ENCODE measurements at places on chromosomes 7 and 10. TPM values are rescaled to one million over a fixed set of nuclear protein-coding genes. Genes with fewer than 3 reads are reported as not detected.

The PON1 gene
- total RNA-seq, result not detected

- peak; percentile 81 for DNase-seq
These were observed 6.3 kb upstream of the LIPF start for GRCh38 chr10:88657901-88658300.

The PRDX3 gene
- total RNA-seq, result 84.6 TPM

The UPK3BL2 gene
- 1.3 TPM for total RNA-seq

DNA sequence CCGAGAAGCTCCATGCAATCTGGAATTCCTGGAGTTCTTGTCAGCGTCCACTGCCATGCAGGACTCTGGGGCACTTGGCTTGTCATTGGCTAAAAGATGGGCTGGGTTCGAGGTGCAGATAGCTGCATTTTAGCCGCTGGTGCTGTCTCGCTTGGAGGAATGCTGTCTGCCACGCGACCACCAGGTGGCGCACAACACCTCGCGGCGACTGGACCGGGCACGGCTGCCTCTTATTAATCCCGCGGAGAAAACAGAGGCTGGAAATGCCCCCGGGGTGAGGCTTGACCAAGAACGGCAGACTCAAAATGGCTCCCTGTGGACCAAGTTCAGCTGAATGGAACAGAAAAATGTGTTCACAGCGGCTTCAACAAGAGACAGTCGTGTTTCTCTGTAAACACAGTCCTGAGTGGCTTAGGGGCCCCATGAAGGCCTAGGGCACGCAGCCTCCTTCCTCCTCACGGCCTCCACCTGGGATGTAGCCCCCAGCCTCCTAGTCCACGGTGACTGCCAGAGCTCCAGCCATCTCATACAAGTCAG is 46.2 kb downstream of the AOC1 start:
- peak; percentile 46 for DNase-seq

DNA sequence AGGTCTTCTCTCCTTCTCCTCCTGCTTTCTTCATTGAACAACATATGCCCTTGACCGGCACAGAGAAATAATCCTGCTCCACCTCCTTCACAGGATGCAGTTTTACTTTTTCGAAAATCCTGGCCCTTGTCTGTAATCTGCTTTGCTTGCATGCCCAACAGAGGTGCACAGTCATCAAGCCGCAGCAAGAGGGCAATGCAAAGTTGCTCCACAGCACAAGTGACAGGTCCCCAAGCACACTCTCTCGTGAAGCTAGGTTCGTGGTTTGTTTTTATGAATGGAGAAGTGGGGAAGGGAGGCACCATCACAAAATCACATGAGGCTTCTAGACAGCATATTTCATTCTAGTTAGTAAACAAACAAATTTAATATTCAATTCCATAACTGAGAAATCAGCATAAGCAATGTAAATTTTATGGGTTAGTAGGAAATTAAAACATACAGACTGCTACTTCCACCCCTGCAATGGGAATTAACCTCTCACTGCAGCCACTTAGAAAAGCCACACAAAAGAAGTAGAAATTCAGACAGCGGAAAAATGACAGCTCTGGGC is 178.8 kb downstream of the TPK1 start:
- no peak for DNase-seq

GRCh38 chr10:93437086-93437945 is 44.8 kb downstream of the MYOF start:
- DNase-seq, result peak; percentile 97

The HMX3 gene
- not detected for total RNA-seq

DNA sequence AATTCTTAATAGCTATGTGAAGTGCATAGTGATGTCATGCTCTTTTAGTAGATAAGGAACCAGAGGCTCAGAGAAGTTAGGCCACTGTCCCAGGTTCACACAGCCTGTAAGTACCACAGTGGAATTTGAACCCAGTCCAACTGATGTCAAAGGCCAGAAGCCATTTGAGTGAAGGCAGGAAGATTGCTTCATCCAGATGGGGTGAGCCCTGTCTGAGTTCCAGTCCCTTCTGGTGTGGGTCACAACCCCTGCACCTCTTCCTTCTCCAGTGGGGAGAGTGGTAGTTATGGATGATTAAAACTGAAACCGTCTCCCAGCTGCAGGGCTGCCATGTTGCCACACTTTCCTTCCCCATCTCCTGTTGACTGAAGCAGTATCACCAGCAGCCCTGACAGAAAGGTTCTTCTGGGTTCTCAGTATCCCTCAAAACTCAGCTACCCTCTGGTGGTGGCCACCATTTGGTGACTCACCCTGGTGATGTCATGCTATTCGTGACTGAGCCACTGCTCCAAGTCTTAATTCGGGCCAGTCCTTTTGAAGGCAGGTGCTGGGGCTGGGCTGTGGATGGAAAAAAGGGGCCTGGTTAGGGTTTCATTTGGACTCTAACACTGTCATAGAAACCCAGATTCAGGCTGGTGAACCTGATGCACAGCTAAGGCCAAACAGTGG is 1.5 kb upstream of the C10orf95 start:
- DNase-seq, result peak; percentile 56

The MMRN2 gene
- 11.5 TPM for total RNA-seq

- peak; percentile 41 for DNase-seq
These were observed 99.4 kb downstream of the CCDC3 start for GRCh38 chr10:12902135-12902572.

GRCh38 chr10:27530477-27530876 is 26.4 kb downstream of the RAB18 start:
- DNase-seq, result no peak

DNA sequence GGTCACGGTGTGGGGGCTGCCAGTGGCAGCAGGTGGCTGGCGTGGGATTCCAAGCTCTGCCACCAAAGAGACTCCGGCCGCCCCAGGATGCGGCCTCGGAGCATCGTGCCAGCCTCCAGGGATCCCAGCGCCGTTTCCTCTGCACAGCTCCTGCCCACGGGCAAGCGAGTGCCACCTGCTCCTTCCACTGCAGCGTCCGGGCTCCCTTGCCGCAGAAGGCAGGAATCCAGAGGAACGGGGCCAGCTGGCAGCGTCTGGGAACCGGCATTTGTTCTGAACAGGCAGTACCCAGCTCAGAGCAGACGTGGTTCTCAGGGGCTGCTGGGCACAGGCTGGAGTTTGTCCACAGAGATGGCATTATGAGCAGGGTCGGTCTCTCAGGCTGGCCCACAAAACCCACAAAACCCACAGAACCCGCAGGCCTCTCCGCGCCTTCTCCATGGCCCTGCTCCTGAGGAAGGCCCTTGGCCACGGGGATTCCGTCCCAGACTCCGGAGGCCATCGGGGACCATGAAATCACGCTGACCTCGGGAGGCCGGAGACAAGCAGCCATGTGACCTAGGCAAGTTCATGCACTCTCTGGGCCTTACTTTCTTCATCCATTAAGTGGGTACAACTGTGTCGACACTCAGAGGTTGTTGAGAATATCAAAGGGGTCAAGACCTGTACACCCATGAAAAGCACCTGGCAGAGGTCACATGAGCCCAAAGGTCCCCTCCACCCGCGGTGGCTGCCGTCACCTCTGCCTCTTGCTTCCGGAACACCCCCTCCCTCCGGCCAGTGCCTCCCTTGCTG is 72.1 kb upstream of the TNRC18 start:
- peak; percentile 50 for DNase-seq

GRCh38 chr7:91348711-91349110 is 84.5 kb downstream of the FZD1 start:
- no peak for DNase-seq

The ADCY1 gene
- total RNA-seq, result 3.5 TPM

The IFRD1 gene
- total RNA-seq, result 76.2 TPM

The IDI2 gene
- not detected for total RNA-seq

GRCh38 chr10:71031603-71032002 is 143.2 kb upstream of the PCBD1 start:
- DNase-seq, result no peak

DNA sequence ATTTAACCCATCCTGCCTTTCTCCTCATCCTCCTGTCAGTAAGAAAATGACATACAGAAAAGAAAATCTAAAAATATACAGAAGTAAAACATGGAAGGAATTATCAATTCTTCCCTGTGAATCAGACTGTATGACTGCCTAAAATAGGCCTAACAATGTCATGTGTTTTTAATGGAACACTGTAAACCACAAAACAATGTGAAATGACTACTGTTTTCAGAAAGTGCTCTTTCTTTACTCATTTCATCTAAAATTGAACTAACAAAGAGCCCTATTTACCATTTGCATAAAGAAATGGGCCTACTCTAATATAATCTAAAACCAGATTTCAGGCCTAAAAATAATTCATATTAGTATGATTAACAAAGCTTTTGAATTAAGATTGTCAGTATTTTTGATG is 35.7 kb downstream of the SEMA3E start:
- no peak for DNase-seq

GRCh38 chr7:155685070-155685790 is 40.8 kb downstream of the RBM33 start:
- no peak for DNase-seq

DNA sequence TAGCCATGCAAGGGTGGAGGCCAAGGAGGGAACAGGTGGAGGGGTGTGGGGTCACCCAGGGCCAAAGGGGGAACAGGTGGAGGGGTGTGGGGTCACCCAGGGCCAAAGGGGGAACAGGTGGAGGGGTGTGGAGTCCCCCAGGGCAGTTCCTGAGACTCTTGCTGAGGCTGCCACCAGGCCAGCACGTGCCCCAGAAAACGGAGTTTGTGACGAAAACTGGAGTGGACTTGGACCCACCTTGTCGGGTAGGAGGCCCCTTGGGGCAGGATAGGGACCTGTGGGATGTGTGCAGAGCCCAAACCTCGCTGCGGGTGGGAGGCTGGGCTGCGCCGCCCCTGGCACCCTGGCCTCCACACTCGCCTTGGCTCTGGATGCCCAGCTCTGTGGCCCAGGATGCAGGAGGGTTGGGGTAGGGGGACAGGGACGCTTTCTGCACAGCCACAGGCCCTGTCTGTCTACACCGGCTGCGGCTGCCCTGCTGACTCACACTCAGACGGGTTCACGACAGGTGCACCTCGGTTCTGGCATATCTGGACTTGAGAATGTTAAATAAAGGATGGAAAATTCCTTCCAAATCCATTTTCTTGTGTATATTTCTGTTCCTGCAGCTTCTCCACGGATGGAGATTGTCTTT is 562 bp upstream of the ADGRA1 start:
- no peak for DNase-seq

The NEUROD6 gene
- total RNA-seq, result not detected

GRCh38 chr10:117159390-117159789 is 21.3 kb upstream of the VAX1 start:
- no peak for DNase-seq

DNA sequence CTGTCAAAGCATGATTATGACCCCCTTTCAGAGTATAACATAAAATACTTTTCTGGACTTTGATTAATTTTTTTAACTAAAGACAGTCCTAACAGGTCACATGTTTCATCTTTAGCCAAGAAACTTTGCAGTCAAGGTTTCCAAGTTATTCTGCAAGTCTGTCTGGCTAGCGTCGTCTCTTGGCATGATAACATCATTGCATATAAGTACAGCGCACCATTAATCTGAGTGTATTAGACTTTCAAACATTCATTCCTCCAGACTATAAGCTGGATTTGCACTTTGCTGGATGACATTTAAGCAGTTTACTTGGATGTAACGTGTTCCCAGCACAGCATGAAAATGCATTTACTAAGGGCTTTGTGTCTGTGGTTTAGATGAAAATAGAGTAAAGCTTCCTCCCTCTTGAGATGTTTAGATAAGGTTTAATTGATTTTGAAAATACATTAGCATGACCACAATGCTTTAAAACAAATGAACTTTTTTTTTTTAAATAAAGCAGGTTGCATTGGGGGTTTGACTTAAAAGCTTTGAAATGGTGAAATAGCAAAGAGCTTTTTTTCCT is 349.0 kb upstream of the MTPN start:
- DNase-seq, result no peak

The TAS2R3 gene
- 2.8 TPM for total RNA-seq

- no peak for DNase-seq
These were observed 90.5 kb upstream of the ZNF32 start for GRCh38 chr10:43739161-43739560.

DNA sequence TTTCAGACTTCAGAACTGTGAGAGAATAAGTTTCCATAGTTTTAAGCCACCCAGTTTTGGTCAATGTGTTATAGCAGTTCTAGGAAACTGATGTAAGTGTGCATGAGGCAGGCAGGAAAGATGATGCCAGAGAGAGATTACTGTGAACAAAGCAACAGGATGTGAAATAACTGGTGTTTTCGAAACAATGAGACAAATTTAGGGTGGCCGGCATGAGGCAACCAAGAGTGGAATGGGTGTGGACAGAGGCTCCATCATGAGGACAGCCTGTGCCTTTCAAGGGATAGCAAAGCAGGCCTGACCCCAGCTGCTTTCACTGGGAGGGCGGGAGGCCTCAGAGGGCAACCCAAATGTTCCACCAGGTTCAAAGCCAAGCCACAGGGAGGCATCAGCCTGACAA is 67.3 kb upstream of the UCN3 start:
- peak; percentile 30 for DNase-seq

- no peak for DNase-seq
These were observed 49.7 kb downstream of the CDK14 start for GRCh38 chr7:90645784-90646183.

- DNase-seq, result peak; percentile 8
These were observed 135.4 kb upstream of the PRPS1L1 start for GRCh38 chr7:18163091-18163490.

DNA sequence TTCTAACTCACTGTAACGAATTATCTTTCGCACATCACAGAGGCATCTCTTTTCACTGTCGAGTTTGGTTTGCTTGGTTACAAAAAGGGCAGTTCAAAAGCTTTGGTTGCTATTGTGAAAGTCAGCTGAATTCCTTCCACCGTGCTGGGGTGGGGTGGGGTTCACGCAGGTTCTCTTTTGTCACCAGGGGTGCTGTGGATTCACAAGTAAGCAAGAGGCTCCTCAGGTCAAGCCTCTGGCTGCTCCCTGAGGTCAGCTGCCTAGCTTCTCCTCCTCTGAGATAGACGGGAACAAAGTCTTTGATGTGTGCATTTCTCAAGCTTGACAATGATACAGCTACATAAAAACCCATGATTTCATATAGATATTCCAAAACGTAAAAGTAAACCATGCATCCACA is 47.7 kb downstream of the EGFR start:
- DNase-seq, result no peak

DNA sequence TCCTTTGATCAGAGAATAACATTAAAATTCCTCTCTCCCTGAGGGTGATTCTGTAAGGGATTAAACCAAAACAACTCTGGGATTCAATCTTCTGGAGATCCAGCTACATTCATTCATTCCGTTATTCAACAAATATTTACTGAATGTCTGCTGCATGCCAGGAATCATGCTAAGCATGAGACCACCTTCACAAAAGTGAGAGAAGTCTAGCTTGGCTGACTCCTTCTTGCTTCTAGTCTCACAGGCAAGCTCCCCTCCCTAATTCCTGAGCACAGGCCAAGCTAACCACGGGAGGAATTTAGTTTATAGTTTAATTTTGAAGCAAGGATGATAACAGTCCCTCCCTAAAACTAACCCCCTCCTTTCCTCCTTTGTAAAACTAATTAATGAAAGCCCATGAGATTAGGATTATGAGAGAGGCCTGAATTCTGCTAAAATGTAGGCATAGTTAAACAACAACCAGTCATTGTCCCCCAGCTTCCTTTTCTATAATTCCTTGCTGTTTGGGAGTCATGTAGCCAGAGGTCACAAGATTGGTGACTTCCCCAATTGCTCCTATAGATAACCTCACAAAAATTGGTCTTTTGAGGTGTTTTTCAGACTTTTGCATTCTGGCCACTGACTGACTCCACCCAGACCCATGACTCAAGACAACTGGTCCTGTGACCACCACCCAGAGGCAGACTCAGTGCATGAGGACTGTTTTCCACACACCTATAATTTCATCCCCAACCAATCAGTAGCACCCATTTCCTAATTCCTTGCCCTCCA is 113.5 kb downstream of the ITGB8 start:
- no peak for DNase-seq

The PRKCQ gene
- 5.3 TPM for total RNA-seq
